ENCODE measurements at places on chromosomes 5 and 9. TPM values are rescaled to one million over a fixed set of nuclear protein-coding genes. Genes with fewer than 3 reads are reported as not detected.
A peak's percentile ranks its signal among the peaks of the same experiment; 100 is the strongest.

DNA sequence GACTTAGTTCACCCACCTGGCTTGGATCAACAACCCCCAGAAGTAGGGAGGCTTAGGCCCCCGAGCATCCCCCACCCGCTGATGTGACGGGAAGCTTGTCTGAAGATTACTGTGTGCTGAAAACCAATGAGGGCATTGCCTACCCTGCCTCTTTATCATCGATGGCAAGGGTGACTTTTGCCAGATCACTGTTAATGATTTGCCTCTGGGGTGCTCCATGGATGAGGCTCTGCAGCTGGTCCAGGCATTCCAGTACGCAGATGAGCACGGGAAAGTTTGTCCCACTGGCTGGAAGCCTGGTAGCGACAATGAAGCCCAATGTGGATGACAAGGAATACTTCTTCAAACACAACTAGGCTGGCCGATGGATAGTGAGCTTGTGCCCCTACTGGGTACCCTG lies 22.0 kb downstream of the RUFY1 start:
- H3K27me3 ChIP-seq = no peaks in the 10 kb centered on the region
- peaks cover 4% of the 10 kb centered on the region for H3K4me1 ChIP-seq
- no peak for DNase-seq
- H3K36me3 ChIP-seq = peaks cover 34% of the 10 kb centered on the region
- H3K4me3 ChIP-seq = no peak overlapping the region
- H3K27ac ChIP-seq = no peak overlapping the region

DNA sequence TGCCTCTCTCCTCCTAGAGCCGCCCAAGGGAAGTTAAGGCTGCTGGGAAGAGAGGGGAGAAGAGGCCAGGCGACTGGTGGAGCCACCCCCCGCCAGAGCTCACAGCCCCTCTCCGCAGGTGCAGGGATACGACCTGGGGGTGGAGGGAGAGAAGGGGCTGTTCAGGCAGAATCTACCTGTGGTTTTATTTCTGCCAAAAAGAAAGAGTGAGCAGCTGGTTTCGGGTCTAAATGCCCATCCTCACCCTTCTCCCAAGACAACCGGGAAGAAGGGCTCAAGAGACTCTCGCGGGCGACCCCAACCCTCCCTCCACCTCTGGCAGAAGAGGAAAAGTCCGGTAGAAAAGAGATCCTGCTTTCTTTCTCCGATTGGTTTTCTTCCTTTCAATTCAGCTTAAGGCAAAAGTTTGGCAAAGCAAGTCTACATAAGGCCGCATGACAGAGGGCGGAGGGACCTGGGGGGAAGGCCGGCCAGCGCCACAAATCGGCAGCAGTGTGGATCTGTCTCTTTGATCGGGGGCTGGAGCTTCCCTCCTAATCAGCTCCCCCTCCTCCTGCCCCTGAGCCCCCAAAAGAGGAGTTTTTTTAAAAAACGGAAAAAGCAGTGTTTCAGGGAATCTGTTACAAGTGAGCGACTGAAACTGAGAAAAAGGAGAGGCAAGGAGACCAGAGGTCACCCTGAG lies 16.3 kb downstream of the FAM78A start:
- no peaks in the 10 kb centered on the region for H3K27me3 ChIP-seq
- H3K27ac ChIP-seq = peak overlapping the region; percentile 61
- no peak overlapping the region for H3K4me3 ChIP-seq
- no peak for DNase-seq

DNA sequence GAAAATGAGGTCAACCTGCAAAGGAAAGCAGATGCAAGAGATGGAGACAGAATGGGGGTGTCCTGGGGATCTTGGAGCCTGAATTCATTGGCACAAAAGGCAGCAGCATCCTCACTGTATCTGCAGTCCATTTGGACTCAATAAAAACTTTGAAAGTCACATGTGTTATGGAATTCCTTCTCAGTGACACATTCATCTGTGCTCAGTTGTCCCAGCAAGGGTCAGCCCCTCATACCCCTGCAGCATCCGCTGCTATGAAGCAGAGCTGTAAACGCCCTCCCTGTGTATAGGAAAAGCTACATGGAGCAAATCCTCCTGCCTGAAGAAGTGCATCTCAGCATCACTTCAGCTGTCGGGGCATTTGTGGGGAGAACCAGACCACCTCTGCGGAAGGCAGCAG lies 14.5 kb upstream of the RARS1 start:
- H3K27me3 ChIP-seq = no peaks in the 10 kb centered on the region
- no peaks in the 10 kb centered on the region for H3K4me1 ChIP-seq
- no peak for DNase-seq

- H3K36me3 ChIP-seq = peaks cover 43% of the 10 kb centered on the region
- peak overlapping the region; percentile 94 for H3K27ac ChIP-seq
- peaks cover 47% of the 10 kb centered on the region for H3K4me1 ChIP-seq
- H3K4me3 ChIP-seq = peak overlapping the region; percentile 83
These were observed 1.5 kb downstream of the CDC42SE2 start for GRCh38 chr5:131265311-131265803.

KIF20A gene
- 72.0 TPM for total RNA-seq

PPP3R2 gene
- not detected for total RNA-seq

GRCh38 chr9:98930792-98931191 lies 12.9 kb upstream of the COL15A1 start:
- H3K36me3 ChIP-seq = no peaks in the 10 kb centered on the region
- no peaks in the 10 kb centered on the region for H3K4me1 ChIP-seq
- H3K27ac ChIP-seq = no peak overlapping the region
- H3K4me3 ChIP-seq = no peak overlapping the region
- DNase-seq = no peak

DNA sequence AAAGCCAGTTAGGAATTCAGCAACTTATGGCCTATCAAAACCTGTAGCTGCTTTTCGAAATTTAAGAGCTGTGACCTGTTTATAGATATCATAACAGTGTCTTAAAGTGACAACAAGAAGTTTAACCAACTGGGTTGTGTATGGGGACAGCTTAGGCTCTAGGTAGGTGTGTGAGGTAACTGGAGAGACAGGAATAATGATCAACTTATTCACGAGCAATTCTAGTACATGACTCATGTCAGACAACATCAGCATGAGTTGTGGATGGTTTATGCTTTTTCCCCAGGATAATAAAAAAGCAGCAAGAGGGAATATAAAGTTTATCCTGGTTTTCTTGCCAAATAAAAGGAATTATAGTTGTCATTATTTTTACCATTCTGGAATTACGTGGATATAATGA lies 88.6 kb downstream of the GDNF start:
- H3K27me3 ChIP-seq = no peaks in the 10 kb centered on the region
- no peak overlapping the region for H3K27ac ChIP-seq
- H3K4me1 ChIP-seq = no peaks in the 10 kb centered on the region
- no peak overlapping the region for H3K4me3 ChIP-seq
- H3K36me3 ChIP-seq = peaks cover 5% of the 10 kb centered on the region

DNA sequence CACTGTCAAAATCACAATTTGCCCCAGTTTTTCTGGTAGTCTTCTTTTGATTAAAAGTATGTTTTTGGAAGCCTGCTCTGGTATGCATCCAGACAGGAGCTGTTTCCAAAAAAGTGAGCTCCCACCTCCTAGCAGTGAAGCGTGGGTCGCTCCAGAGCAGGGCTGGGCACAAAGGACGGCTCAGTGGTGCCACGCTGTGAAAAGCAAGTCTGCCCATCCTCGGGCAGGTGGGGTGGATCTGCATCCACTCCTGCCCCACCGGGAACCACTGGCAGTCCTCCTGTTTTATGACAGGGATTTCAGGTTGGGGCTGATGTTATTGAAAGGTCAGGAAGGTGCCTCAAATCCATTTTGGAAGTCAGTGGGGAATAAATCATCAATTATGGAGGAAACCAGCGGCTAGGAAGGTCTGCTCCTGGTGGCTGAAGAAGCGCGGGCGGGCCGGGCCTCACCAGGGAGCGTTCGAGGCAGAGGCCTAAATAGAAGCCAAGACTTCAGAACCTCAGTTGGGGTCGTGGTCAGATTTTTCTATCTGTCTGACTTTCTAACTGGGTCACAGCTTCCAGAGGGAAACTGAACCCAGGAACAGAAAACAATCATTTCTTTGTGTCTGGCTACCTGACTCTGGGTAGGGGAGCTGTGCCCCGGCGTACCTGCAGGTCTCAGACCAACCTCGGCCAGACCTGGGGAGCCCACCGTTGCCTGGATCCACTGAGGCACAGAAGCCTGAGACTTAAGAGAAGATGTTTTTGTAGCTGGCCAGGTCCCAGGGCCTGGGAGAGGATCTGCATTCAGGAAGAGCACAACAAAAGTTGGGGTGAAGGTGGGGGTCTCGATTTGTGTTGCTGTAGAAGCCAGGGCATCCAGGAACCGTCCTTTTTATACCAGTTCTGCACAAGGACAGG lies 168.1 kb downstream of the PAX5 start:
- no peak overlapping the region for H3K4me3 ChIP-seq
- peaks cover 9% of the 10 kb centered on the region for H3K27me3 ChIP-seq
- DNase-seq = no peak
- no peak overlapping the region for H3K27ac ChIP-seq
- no peaks in the 10 kb centered on the region for H3K36me3 ChIP-seq

DNA sequence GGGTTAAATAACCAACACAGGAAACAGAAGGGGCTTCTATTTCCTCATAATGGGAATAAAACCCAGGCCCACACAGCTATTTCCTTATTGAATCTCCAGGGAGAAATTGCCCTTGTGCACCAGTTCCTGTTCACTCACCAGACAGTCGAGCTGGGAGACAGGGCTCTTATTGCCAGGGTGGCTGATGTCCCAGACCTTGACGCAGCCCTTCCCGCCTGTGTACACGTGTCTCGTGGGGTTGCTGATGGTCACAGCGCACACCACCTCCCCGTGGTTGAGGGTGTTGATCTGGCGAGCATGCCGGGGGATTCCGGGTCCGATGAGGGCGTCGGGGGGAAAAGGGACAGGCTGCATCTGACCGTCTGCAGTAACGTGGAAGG lies 96.5 kb downstream of the TLE1 start:
- peaks cover 13% of the 10 kb centered on the region for H3K27me3 ChIP-seq
- H3K4me1 ChIP-seq = peaks cover 8% of the 10 kb centered on the region
- no peak for DNase-seq
- no peak overlapping the region for H3K27ac ChIP-seq

GRCh38 chr9:99947395-99947794 lies 40.9 kb downstream of the STX17 start:
- H3K27me3 ChIP-seq = no peaks in the 10 kb centered on the region
- no peak overlapping the region for H3K4me3 ChIP-seq
- peaks cover 17% of the 10 kb centered on the region for H3K36me3 ChIP-seq
- no peak for DNase-seq
- no peak overlapping the region for H3K27ac ChIP-seq

DNA sequence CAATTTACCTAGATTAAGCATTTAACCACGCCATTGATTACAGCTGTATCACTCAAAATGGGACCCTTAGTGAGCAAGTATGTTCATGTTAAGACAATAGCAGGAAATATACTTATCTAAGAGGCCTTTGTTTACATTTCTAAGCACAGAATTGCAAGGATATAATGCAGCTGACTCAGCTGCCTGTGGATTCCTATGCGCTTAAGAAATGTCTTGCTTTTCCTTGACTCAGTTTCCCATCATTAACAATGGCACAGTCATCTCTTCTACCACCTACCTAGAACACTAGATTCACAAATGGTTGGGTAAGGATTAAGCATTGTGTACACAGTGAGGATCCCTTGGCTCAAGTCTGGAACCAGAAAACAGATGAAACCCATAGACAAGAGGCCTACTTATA lies 163.8 kb downstream of the TSSK1B start:
- H3K36me3 ChIP-seq = no peaks in the 10 kb centered on the region
- DNase-seq = no peak
- H3K27ac ChIP-seq = no peak overlapping the region
- H3K4me1 ChIP-seq = peaks cover 23% of the 10 kb centered on the region
- no peak overlapping the region for H3K4me3 ChIP-seq

DNA sequence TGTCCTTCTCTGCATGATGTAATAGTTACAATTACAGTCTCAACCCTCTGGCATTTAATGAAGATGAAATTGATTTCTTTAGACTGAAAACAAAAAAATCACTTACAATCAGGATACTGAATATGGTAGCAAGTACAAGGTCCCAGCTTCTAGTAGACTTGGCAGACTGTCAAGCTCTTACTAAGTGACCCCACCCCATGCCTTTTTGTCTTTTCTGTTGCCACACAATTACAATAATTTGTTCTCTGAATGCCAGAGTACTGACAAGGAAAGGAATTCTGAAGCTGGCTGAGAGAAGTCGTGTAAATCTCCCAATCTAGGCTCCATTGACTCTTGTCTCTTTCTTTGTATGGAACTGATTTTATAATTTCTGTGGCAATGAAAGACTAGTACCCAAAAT lies 154.2 kb downstream of the TMC1 start:
- H3K36me3 ChIP-seq = no peaks in the 10 kb centered on the region
- H3K4me3 ChIP-seq = no peak overlapping the region
- H3K27me3 ChIP-seq = peaks cover 3% of the 10 kb centered on the region
- no peaks in the 10 kb centered on the region for H3K4me1 ChIP-seq

PCDHGB6 gene
- not detected for total RNA-seq

GRCh38 chr5:168976311-168976970 lies 324.5 kb downstream of the SLIT3 start:
- no peak overlapping the region for H3K27ac ChIP-seq
- peaks cover 11% of the 10 kb centered on the region for H3K27me3 ChIP-seq
- H3K4me3 ChIP-seq = no peak overlapping the region
- no peaks in the 10 kb centered on the region for H3K36me3 ChIP-seq
- DNase-seq = no peak
- no peaks in the 10 kb centered on the region for H3K4me1 ChIP-seq

DNA sequence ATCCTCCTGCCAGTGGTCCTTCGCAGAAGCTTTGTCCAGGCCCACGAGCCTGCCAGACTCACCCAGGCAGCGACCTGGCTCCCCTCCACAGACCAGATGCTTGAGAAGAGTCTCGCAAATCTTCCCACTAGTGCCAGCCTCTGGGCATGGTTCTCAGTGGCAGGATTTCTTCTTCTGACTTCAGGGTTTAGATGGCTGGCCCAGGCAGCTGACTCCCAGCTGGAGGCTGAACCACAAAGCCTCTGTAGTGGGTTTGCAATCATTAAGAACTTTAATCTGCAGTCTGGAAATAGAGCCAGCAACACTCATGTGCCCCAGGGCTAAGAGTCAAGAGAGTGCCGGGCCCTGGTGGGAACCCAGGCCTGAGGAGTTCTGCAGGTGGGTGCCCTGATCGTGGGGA lies 90.6 kb upstream of the ICE1 start:
- no peak for DNase-seq
- H3K36me3 ChIP-seq = no peaks in the 10 kb centered on the region
- no peaks in the 10 kb centered on the region for H3K27me3 ChIP-seq
- H3K4me3 ChIP-seq = no peak overlapping the region

- H3K27me3 ChIP-seq = no peaks in the 10 kb centered on the region
- peaks cover 67% of the 10 kb centered on the region for H3K4me1 ChIP-seq
- H3K27ac ChIP-seq = peak overlapping the region; percentile 37
- peaks cover 14% of the 10 kb centered on the region for H3K36me3 ChIP-seq
These were observed 29.7 kb downstream of the LARP1 start for GRCh38 chr5:154784856-154785255.

- H3K4me3 ChIP-seq = no peak overlapping the region
- H3K27me3 ChIP-seq = no peaks in the 10 kb centered on the region
- no peaks in the 10 kb centered on the region for H3K36me3 ChIP-seq
- DNase-seq = no peak
These were observed 532.7 kb upstream of the DMAC1 start for GRCh38 chr9:8332331-8332650.

TNIP1 gene
- total RNA-seq = 138 TPM

GRCh38 chr9:25716220-25716872 lies 38.1 kb upstream of the TUSC1 start:
- H3K27me3 ChIP-seq = no peaks in the 10 kb centered on the region
- H3K27ac ChIP-seq = no peak overlapping the region
- H3K4me3 ChIP-seq = no peak overlapping the region
- no peaks in the 10 kb centered on the region for H3K36me3 ChIP-seq
- H3K4me1 ChIP-seq = no peaks in the 10 kb centered on the region

- peaks cover 7% of the 10 kb centered on the region for H3K27me3 ChIP-seq
- peaks cover 11% of the 10 kb centered on the region for H3K4me1 ChIP-seq
- H3K27ac ChIP-seq = no peak overlapping the region
- no peak for DNase-seq
- no peak overlapping the region for H3K4me3 ChIP-seq
These were observed 47.1 kb downstream of the SH3PXD2B start for GRCh38 chr5:172407241-172407691.

Measured in activated CD8-positive, alpha-beta T cell treated with anti-CD3 and anti-CD28 coated beads, Interleukin-2, amount 10 ng/mL, durations not matched to agents 7 days and 5 days (primary cell).